CD4-positive, alpha-beta memory T cell (primary cell): ENCODE measurements at places on chromosomes 7 and 10. TPM values are rescaled to one million over a fixed set of nuclear protein-coding genes. Genes with fewer than 3 reads are reported as not detected.

- H3K27ac ChIP-seq: no peak overlapping the region
- no peak overlapping the region for H3K4me3 ChIP-seq
- no peak for DNase-seq
- peaks cover 6% of the 10 kb centered on the region for H3K4me1 ChIP-seq
- H3K36me3 ChIP-seq: no peaks in the 10 kb centered on the region
- H3K27me3 ChIP-seq: peaks cover 6% of the 10 kb centered on the region
Measured at GRCh38 chr10:22932626-22933370, 4.9 kb downstream of the ARMC3 start.

DNA sequence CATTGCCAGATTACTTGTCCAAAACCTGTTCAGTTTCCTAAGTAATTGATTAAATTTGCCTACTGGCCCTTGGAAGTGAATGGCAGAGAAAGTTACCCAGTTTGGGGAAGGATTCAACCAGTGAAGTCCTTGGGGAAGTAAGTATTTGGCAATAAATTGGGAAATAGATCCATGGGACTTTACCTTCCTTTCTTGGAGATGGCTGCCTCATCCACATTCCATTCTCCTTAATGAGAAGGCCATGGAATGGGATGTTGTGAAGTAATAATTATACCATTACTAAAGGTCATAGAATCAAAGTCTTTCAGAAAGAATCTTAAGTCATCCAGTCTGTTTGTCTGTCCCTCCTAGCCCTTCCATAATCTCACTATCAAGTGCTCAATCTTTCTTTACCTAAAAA, 4.5 kb upstream of the COPG2 start:
- H3K4me3 ChIP-seq: no peak overlapping the region
- H3K27ac ChIP-seq: no peak overlapping the region
- H3K36me3 ChIP-seq: no peaks in the 10 kb centered on the region
- no peak for DNase-seq

DNA sequence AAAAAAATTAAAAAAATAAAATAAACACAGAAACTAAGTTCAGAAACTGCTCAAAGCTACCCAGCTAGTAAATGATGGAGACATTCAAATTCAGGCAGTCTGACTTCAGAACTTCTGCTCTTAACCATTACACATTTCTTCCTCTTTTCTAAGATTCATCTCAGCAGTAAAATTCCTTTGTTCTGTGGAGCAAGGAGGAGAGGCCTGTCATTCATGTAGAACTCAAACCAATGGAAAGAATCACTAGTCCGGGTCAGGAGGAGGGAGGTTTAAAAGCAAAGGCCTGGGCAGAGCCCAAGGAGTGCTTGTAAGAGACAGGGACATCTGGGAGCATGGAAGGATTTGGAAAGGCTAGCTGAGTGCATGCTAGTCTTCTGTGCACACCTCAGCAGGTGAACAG, 37.9 kb upstream of the DNAJB12 start:
- no peaks in the 10 kb centered on the region for H3K27me3 ChIP-seq
- DNase-seq: no peak
- no peaks in the 10 kb centered on the region for H3K36me3 ChIP-seq
- no peak overlapping the region for H3K4me3 ChIP-seq

DNA sequence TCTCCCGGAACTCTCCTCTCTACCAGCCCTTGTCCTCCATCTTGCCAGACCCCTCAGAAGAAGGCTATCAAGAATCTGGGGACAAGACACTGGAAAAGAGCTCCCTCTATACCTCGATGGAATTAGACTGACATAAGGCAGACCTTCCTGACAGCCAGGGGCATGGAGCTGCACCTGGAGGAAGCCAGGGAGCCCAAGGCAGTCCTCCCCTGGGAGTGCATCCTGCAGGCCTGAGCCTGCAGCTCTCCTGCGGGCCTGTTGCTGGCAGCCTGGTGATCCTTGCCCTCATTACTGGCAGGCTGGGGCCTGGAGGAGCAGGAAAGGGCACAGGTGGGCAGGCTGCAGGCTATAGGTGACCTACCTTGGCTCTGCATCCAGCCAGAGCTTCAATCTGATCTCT, 323.4 kb downstream of the GRID1 start:
- no peaks in the 10 kb centered on the region for H3K27me3 ChIP-seq
- no peak for DNase-seq
- no peak overlapping the region for H3K27ac ChIP-seq
- no peaks in the 10 kb centered on the region for H3K36me3 ChIP-seq
- no peak overlapping the region for H3K4me3 ChIP-seq
- H3K4me1 ChIP-seq: peaks cover 35% of the 10 kb centered on the region

DNA sequence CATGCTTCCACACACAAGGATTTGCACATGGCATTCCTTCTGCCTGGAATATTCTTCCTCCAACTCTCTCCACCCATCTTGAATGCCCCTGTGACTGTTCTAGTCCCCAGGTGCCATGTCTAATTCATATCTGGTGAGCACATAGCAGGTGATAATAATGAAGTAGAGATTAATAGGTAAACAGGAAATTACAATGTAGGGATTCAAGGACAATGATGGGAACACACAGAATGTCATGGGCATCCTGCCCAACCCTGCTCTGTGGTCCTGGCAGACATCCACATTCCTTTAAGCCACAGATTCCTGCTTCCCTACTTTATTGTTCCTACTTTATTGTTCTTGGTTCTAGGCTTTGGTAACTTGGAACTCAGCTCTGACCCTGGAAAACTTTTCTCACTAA, 115.8 kb downstream of the THSD7A start:
- no peak overlapping the region for H3K4me3 ChIP-seq
- DNase-seq: no peak
- H3K27ac ChIP-seq: no peak overlapping the region
- H3K27me3 ChIP-seq: no peaks in the 10 kb centered on the region
- H3K4me1 ChIP-seq: no peaks in the 10 kb centered on the region

DNA sequence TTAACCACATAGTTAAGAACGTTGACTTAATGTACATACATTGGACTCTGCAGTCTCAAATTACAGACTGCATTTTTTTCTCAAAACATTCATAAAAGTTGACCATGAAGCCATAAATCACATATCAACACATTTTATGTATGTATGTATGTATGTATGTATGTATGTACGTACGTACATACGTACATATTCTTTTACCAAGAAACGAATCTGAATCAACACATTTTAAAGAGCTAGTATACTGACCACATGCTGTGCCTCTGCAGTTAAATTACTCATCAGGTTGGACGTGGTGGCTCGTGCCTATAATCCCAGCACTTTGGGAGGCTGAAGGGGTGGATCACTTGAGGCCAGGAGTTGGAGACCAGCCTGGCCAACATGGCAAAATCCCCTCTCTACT, 105.8 kb downstream of the GPR158 start:
- no peak overlapping the region for H3K4me3 ChIP-seq
- no peaks in the 10 kb centered on the region for H3K36me3 ChIP-seq
- no peak for DNase-seq
- no peak overlapping the region for H3K27ac ChIP-seq
- H3K4me1 ChIP-seq: no peaks in the 10 kb centered on the region
- H3K27me3 ChIP-seq: no peaks in the 10 kb centered on the region

DNA sequence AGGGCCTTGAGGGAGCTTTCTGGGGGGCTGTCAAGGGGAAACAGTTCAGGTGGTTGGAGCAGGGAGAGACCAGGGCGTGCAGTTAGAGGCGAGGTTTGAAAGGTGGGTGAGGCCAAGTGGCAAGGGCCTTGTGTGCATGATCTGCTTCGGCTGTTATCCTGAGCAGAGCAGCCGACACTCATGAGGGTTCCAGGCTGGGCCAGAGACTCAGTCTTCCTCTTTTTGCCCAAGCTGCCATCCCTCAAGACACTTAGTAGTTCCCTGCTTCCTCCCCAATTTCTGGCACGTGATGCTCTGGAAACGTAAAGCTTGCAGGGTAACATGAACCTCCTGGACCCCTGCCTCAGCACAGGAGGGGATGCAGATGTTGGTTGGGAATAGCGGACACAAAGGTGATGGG, 44.1 kb downstream of the KLRG2 start:
- no peaks in the 10 kb centered on the region for H3K36me3 ChIP-seq
- peaks cover under 1% of the 10 kb centered on the region for H3K4me1 ChIP-seq
- H3K27me3 ChIP-seq: no peaks in the 10 kb centered on the region
- no peak overlapping the region for H3K4me3 ChIP-seq
- H3K27ac ChIP-seq: no peak overlapping the region

The IL2RA gene
- total RNA-seq: 15.1 TPM

The ACSL5 gene
- total RNA-seq: 51.8 TPM
